ENCODE measurements at places on chromosomes 5 and 9.

DNA sequence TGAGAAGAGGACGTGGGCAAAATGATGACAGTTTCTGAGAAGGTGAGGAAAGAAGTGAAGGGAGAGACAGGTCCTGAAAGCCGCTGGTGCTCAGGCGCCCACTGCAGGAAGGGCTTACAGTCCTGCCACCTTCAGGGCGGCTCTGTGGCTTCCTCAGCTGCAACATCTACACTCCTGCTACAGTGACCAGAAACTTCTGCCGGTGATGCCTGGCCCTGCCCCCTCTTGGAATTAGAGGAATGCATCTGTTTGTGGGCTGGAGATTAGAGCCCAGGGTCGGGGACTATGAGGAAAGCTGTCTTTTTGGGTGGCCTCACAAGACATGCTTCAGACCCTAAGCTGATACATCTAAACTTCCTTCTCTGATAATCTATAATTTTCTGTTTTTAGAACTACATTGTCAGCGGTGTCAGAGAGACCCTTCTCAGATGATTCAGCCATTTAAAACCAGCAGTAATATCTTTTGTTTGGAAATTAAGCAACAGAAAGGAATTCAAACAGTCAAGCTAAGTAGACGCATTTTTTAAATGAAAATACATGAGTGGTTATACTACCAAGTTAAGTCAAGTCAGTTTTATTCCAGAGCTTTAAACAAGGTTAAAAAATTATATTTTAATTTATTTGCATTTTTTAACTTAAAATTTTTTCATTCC, 30.4 kb downstream of the PRDM6 start:
- no peak for DNase-seq

GRCh38 chr5:151619812-151620460, 28.8 kb upstream of the FAT2 start:
- no peak for DNase-seq

DNA sequence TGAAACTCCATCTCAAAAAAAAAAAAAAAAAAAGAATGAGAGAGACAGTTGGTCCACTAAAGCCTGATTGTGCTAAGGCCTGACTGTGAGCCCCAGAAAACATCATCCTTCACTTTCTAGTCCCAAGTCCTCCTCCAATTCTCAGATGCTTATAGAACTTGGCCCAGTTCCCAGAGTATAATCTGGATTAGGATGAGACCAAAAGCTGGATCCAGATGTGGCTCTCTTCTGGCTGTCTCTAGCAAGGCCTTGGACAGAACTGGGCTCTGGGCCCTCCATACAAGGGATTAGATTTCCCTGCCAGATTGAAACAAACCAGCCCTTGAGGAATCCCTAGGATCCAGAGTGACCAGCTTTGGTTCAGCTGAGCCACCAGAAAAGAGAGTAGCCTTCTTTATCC, 98.4 kb upstream of the ZNF366 start:
- DNase-seq: no peak

GRCh38 chr5:55820488-55820887, 30.7 kb upstream of the IL31RA start:
- DNase-seq: no peak

- no peak for DNase-seq
Observed at GRCh38 chr9:92290785-92291429, 2.6 kb downstream of the IARS1 start.

DNA sequence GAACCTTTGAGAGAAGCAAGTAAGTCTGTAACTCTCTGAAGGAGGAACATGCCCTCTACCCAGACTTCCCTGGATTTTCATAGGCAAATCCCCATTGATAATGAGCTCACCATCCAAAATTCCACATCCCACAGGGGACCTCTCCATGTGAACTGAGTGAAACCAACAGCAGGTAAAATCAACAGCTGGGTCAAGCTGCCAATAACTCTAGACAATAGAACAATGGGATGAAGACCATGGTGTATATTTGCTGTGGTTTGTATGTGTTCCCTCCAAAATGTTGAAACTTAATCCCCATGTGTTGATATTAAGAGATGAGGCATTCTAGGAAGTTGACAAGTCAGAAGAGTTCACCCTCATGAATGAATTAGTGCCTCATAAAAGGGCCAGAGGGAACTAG, 110.2 kb upstream of the MYO10 start:
- no peak for DNase-seq

- no peak for DNase-seq
Observed at GRCh38 chr5:87069974-87070608, 197.6 kb upstream of the RASA1 start.

GRCh38 chr5:15943487-15943886, 236.1 kb downstream of the MARCHF11 start:
- DNase-seq: no peak

GRCh38 chr5:150155258-150156026, at the start of gene PDGFRB:
TSS of gene PDGFRB (minus strand) at chr5:150155845. CDS start at chr5:150137047, 18,798 bp downstream.
- no peak for DNase-seq

DNA sequence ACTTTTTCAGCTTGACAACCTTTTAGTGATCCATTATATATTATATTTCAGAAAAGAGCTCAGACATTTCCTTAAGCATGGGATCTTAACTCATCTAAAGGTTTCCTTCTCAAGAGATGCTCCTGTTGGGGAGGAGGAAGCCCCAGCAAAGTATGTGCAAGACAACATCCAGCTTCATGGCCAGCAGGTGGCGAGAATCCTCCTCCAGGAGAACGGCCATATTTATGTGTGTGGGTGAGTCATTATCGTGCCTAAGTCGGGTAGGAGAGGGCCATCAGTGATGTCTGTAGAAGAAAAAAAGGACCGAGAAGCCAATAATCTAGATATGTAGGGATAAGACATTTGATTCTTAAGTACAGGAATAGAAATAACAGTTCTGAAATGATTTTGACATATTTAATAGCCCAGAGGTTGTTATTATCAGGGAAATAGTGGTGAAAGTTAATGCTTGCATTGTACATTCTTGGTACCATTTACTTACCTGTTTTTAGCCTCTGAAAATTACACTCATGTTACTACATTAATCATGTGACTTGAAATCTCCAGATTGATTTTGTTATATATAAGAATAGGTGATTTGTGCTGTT, 28.2 kb downstream of the MTRR start:
- peak; percentile 64 for DNase-seq

DNA sequence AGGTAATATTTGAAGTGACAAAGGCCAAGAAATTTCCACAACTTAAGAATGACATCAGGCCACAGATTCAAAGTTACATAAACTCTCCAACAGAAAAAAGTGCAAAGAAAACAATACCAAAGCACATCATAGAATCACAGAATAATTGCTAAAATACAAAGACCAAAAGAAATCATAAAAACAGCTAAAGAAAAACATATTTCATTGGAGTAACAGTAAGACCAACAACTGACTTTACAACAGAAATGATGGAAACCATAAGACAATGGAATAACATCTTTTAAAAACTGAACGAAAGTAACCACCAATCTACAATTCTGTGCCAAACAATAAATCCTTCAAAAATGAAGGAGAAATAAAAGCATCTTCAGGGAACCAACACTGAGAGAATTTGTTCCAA, 38.3 kb downstream of the ZDHHC21 start:
- DNase-seq: no peak

- no peak for DNase-seq
Observed at GRCh38 chr5:175614223-175614815, 43.6 kb upstream of the HRH2 start.

DNA sequence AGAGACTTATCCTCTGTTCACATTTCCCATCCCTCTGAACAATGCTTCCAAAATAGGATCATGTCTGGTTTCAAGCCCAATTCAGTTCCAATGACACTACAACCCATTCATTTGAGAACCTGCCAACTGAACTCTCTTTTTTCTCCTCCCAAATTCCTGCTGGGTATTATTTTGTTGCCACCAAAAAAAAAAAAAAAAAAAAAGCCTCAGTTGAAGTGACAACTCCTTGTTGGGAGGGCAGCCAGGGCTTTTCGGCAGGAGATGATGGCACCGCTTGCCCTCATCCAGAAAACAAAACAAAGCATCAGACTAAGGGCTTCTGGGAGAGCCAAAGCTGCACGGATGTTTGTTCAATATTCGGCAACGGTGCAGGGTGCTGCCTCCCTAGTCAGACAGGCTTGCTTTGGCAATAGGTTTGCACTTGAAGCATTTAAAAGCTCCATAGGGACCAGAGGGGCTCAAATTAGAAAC, 30.6 kb upstream of the TRIM32 start:
- no peak for DNase-seq

Data from NCI-H460 (cell line).